Adrenal gland (tissue), 19 donors: ENCODE measurements at places on chromosomes 1 and 21. TPM values are rescaled to one million over a fixed set of nuclear protein-coding genes. Genes with fewer than 3 reads are reported as not detected.

DYRK3 gene
- polyA plus RNA-seq = 3.4 TPM

ZMYM4 gene
- polyA plus RNA-seq = 33.9 TPM

FCRL3 gene
- polyA plus RNA-seq = 0.03 TPM

TMEM82 gene
- not detected for polyA plus RNA-seq

C1orf141 gene
- polyA plus RNA-seq = not detected

ANKRD65 gene
- 0.53 TPM for polyA plus RNA-seq

TNNT2 gene
- 37.3 TPM for polyA plus RNA-seq

AGTRAP gene
- 23.4 TPM for polyA plus RNA-seq

COL18A1 gene
- polyA plus RNA-seq = 10.9 TPM
